ENCODE measurements at places on chromosomes 4 and X.

DNA sequence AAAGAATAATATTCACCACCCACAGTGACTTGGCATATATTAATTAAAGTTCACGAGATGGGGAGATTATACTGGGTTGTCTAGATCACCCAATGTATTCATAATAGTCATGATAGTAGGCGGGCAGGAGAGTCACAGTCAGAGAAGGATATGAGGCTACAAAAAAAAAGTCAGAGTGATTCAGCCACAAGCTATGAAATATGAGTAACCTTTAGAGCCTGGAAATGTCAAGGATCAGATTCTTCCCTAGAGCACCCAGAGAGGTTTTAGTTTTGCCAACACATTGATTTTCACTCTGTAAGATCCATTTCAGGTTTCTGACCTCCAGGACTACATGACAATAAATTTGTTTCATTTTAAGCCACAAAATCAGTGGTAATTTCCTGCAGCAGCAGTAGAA, 501.9 kb downstream of the GABRG1 start:
- no peak for DNase-seq

DNA sequence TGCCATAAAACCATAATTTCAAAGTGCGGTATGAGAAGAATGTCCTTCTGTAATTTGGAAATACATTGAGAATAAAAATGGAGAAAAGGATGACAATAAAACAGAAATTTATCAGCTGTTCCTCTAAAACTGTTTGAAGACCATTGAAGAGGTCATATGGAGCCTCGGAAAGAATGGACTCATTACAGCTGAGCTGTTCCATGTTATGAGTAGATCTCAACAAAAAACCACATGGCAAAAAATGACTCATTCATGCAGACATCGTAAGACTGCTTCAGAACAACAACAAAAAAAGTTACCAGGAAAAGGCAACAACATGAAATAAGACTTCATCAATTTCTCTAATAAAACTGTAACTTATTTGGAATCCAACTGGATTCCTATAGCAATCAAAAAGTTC, 39.7 kb downstream of the AKAP4 start:
- DNase-seq: no peak

DNA sequence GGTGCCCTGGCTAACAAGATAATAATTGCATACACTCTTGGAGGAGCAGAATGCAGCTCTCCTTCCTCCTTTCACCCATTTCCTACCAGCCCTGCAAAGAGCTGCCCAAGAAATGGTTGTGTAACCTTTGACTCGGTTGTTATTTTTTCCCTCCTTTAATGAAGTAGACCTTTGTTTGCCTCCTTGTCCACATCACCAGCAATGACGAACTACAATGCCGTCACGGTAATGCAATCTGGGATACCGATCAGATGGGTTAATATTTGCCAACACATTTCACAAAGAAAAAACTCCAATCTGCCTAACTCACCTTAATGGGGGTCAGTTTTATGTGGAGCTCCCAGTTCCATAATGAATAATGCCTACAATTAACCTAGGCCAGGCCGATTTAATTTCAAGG, 32.0 kb downstream of the GPRIN3 start:
- no peak for DNase-seq

DNA sequence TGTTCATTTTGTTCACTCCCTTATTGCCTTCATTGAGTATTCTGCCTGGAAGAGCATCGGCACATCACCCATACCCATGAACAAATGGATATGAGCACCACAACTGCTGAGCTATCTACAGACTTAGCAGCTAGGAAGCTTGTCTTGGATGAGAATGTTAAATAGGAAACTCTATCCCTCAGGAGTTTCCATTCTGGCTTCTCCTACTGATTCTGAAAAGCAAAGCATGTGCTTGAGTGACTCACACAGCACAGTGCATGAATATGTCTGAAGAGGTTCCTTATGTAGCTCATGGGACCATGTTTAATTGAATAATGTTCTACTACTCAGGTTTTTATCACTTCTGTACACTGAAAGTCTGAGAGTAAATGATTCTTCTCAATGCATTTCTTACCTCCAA, 57.3 kb upstream of the MXRA5 start:
- DNase-seq: no peak

DNA sequence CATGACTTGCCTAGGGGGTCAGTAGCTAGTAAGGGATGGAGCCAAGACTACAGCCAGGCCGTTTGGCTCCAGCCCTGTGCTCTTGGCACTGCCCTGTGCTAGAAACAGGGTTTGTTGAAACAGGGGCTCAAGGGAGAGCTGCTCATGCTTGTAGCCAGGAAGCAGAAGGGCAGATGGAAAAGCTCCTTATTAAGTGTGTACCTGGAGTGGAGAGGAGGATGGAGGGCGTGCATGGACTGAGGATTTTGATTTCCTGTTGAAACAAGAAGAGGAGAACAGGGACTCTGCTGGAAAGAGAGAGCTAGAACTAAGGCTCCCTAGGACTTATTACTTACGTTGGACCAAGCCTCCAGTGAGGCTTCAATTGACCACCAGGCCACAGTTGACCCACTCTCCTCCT, 363.0 kb downstream of the MID1IP1 start:
- no peak for DNase-seq

DNA sequence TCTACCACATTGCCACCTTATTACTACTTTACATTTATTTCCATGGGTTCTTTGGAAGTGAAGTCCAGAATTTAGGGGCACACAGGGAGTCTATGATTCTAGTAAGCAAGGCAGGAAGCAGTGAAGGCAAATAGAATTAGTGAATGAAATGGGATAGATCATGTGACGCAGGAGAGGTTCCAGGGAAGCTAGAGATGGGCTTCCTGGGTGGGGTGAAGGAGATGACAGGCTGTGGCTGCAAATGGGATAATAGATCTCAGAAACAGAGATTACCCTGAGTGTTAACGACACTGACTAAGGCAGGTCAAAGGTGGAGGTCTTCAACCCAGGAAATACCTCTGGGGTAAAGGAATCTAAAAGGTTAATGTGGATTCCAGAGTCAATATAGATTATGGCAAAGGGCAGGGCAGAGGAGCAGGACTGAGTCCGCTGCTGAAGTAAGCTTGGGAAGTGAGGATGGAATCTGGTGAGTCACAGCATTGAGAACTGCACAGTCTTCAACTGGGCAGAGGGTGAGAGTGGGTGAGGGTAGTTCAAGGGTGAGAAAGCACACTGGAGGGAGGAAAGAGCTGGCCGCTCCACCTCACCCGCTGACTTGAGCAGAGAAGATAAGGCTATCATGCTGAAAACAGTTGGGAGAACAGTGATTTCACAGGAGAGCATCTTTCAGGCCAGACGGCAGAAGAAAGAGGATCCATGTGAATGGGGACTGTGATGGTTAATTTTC, 70.8 kb downstream of the ANXA3 start:
- DNase-seq: no peak

DNA sequence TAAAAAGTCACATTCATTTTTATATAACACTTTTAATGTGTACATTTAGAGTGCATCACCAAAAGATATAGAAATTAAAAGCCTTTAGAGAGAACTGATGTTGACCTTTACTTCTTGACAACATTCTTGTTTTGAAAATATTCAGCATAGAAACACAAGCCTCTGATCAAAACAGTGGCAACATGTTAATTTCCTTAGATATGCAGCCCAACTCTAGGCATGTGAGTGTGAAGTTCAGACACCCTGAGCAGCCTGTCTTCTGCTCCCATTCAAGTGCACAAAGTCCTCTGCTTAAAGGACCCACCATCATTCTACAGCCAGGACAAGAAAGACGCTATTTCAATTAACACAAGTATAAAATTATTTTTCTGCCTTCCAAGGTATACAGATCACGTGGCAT, 60.0 kb downstream of the PPP3CA start:
- DNase-seq: no peak

DNA sequence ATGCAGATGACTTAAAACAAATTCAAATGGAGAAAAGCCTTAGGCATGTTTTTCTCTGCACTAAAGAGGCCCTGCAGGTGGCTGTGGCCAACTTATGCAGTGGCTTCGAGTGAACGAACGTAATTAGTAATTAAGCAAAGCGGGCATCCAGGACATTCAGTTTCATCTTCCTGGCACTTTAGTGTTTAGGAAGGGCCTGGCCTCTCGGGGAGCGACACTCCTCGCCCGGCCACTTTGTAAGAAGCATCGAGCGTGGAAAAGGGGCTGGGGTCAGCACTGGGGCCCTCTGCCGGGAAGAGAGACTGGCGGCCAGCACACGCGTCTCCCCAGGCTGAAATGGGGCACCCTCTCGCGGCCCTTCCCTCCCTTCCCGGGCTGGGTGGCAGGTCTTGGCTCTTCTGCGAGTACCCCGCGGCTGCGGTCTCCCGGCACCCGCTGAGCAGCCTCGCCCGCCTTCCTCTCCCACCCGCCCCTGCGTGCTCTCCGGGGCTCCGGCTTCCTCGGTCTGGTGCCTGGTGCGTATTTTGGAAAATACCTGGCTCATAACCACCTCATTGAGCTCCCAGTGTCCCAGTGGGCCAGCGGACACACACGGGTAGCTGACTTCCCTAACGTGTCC, 677 bp upstream of the CYP4V2 start:
- peak; percentile 23 for DNase-seq

DNA sequence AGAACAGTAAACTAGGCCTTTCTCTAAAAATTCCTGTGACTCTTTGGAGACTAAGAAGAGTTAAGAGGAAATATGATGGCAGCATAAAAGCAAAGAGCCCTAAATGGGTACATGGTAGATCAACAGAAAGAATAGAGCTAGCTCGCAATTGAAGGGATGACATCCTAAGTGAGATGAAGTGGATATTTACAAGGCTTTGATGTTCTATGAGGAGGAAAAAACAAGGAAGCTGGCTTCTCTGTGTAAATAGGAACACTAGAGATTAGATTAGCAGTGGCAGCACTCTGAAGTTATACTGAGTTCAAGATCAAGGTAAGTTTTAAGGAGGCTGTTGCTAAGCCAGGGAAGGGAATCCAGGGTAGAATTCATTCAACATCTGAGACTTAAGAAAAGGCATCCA, 73.1 kb upstream of the MBNL3 start:
- DNase-seq: no peak

- DNase-seq: no peak
Measured at GRCh38 chrX:153353416-153353815, 19.5 kb downstream of the ZNF275 start.

- no peak for DNase-seq
Measured at GRCh38 chr4:37646247-37646646, 39.9 kb downstream of the RELL1 start.

DNA sequence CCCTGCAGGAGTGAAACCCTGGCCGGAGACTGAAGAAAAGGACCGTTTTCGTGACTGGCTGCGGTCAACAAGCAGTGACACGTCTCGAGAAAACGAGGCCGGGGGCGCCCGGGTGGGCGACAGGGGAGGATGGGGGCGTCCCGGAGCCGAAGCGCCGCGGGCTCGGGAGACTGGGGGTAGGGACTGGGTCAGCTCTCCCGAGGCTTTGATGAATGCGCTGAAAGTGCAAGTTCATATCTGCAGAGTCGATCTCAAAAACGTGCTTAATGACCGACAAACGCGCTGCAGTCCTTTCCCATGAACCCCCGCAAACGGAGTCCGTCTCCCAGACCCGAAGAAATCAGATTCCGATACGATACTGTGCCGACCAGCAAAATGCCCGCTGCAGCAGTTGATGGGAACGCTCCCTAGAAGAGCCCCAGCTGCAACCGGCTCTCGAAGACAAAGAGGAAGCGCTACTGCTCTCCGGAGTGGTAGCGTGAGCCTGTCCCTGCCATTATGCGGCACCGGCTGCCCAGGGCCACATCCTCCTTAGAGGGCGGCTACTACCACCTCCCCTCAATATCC, 806 bp upstream of the CD99L2 start:
- DNase-seq: peak; percentile 51

DNA sequence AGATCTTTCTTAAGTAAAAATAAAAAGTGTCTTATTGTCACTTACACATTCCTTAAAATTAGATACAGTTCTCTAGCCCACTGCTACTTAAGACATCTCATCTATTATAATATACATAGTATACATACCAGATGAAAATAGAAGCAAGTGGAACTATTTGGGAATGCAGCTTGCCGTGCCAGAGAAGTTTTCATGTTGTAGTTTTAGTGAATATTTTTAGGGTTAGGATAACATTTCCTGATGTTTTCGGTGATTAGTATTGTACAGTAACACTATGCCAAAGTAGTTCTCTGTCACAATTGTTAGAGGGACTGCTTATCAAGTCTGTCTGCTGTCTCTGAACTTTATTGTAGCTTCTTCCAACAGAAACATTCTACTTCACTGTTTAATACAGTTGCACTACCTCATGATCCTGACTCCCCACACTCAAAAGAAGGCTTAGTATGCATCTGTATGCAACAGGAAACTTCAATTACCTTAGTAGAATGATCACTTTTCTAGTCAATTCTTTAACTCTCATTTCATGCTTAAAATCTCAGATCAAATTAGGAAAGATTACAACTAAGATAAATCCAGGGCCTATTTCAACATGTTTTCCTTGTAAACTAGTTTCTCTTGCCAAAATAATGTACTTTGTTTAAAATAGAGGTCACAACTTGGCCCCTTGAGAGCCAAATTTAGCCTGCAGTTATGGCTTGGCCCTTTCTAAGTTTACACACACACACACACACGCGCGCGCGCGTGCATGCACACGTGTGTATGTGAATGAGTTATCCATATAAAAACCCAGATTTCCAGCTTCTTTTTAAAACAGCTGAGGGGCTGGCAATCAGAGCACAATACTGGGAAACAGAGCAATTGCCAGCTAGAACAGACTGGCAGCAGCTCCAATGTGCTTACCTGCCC, 42.3 kb upstream of the SRPX start:
- no peak for DNase-seq

GRCh38 chr4:101065346-101065745, 282.0 kb downstream of the PPP3CA start:
- no peak for DNase-seq

DNA sequence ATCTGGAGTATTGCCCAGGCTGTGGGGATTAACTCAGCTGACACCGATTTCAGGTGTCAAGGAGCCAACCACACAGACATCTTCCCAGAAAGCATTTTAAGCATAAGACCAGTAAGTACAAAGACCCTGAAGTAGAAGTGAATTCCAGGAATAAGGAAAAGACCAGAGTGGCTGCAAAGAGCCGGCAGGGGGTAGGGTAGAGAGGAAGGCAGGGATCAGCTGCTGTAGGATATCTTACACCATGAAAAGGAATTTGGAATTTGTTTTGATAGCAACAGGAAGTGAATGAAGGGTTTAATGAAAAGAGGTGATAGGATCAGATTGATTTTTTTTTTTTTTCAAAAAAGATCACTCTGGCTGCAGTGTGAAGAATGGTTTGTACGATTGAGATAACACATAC, 113.6 kb upstream of the PPARGC1A start:
- no peak for DNase-seq

DNA sequence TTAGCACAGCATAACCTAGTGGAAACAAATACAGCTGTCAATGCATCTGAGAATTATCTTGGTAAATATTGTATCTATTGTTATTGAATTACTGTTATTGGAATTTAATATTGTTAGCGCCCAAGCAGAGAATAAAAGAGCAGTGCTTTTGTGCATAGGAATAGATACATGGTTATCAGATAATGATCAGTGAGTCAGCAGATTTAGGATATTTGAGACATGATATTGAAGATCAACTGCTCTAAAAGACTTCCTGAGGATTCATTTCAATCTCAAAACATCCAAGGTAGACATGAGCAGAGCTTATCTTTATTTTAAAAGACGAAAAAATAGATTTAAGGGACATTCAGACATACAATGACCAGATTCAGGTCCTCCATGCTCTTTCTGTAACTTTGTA, 10.6 kb upstream of the H2AZ1 start:
- no peak for DNase-seq
